ENCODE measurements at places on chromosomes 2 and 18. TPM values are rescaled to one million over a fixed set of nuclear protein-coding genes. Genes with fewer than 3 reads are reported as not detected.
A peak's percentile ranks its signal among the peaks of the same experiment; 100 is the strongest.

GRCh38 chr2:160509016-160509415 is 15.4 kb upstream of the RBMS1 start:
- no peak overlapping the region for H3K27ac ChIP-seq
- no peak for DNase-seq
- no peaks in the 10 kb centered on the region for H3K4me1 ChIP-seq
- H3K27me3 ChIP-seq, result no peaks in the 10 kb centered on the region
- H3K36me3 ChIP-seq, result no peaks in the 10 kb centered on the region

- no peak overlapping the region for H3K27ac ChIP-seq
- H3K27me3 ChIP-seq, result no peaks in the 10 kb centered on the region
- no peaks in the 10 kb centered on the region for H3K36me3 ChIP-seq
- H3K4me3 ChIP-seq, result no peak overlapping the region
Observed at GRCh38 chr2:128290356-128290755, 28.3 kb downstream of the HS6ST1 start.

- H3K27me3 ChIP-seq, result no peaks in the 10 kb centered on the region
- no peaks in the 10 kb centered on the region for H3K36me3 ChIP-seq
- peaks cover 20% of the 10 kb centered on the region for H3K4me1 ChIP-seq
- H3K4me3 ChIP-seq, result no peak overlapping the region
- peak; percentile 53 for DNase-seq
- peak overlapping the region; percentile 38 for H3K27ac ChIP-seq
Observed at GRCh38 chr2:231877533-231878456, 48.4 kb downstream of the NPPC start.

GRCh38 chr2:134634054-134634753 is 84.6 kb downstream of the TMEM163 start:
- DNase-seq, result no peak
- H3K36me3 ChIP-seq, result no peaks in the 10 kb centered on the region
- no peak overlapping the region for H3K4me3 ChIP-seq
- no peak overlapping the region for H3K27ac ChIP-seq

GRCh38 chr18:3212657-3213056 is 7.1 kb downstream of the MYOM1 start:
- no peak for DNase-seq
- no peaks in the 10 kb centered on the region for H3K27me3 ChIP-seq
- H3K36me3 ChIP-seq, result no peaks in the 10 kb centered on the region
- H3K4me1 ChIP-seq, result peaks cover 33% of the 10 kb centered on the region
- H3K4me3 ChIP-seq, result no peak overlapping the region

DNA sequence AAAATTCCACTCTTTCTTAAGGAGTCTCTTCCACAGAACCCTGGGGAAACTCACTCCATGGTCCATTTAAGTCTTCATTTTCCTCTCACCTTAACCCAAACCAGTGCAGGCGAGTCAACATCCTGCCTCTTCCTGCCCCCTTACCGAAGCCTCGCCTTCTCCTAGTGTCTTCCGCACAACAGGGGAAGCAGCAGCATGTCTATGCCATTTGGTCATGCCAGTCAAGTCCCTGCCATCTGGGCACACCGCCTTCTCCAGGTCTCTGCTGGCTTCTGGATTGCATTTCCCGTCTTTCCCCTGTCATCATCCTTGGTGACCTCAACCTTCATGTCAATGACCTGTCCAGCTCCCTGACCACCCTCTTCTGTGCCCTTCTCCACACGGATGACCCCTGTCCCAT is 77.3 kb upstream of the FZD7 start:
- no peak overlapping the region for H3K27ac ChIP-seq
- H3K36me3 ChIP-seq, result no peaks in the 10 kb centered on the region

DNA sequence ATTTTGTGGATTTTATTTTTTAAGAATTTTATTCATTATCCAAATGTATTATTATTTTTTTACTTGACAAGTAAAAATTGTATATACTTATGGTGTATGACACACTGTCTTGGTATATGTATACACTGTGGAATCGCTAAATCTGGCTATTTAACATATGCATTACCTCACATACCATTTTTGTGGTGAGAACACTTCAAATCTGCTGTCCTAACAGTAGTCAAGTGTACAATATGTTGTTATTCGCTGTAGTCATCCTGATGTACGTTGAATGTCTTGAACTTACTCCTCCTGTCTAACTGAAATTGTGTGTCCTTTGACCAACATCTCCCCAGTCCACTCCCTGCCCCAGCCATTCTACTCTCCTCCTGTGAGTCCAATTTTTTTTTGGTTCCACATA is 153.2 kb upstream of the PTPRM start:
- no peak for DNase-seq
- no peak overlapping the region for H3K4me3 ChIP-seq
- H3K27me3 ChIP-seq, result no peaks in the 10 kb centered on the region
- no peak overlapping the region for H3K27ac ChIP-seq
- H3K36me3 ChIP-seq, result no peaks in the 10 kb centered on the region
- H3K4me1 ChIP-seq, result peaks cover 16% of the 10 kb centered on the region

- no peaks in the 10 kb centered on the region for H3K27me3 ChIP-seq
- H3K4me1 ChIP-seq, result no peaks in the 10 kb centered on the region
- no peak overlapping the region for H3K4me3 ChIP-seq
- no peak overlapping the region for H3K27ac ChIP-seq
Observed at GRCh38 chr2:123303731-123304130, 721.4 kb upstream of the CNTNAP5 start.

The IL1F10 gene
- total RNA-seq, result not detected

The DSC2 gene
- total RNA-seq, result 13.9 TPM

The AGAP1 gene
- 91.4 TPM for total RNA-seq

The HOXD13 gene
- total RNA-seq, result not detected

The GALNT5 gene
- total RNA-seq, result 1.9 TPM

- DNase-seq, result no peak
- no peaks in the 10 kb centered on the region for H3K4me1 ChIP-seq
- H3K36me3 ChIP-seq, result no peaks in the 10 kb centered on the region
Observed at GRCh38 chr18:78661316-78661715, 318.3 kb upstream of the SALL3 start.

The SIX3 gene
- 1.4 TPM for total RNA-seq

DNA sequence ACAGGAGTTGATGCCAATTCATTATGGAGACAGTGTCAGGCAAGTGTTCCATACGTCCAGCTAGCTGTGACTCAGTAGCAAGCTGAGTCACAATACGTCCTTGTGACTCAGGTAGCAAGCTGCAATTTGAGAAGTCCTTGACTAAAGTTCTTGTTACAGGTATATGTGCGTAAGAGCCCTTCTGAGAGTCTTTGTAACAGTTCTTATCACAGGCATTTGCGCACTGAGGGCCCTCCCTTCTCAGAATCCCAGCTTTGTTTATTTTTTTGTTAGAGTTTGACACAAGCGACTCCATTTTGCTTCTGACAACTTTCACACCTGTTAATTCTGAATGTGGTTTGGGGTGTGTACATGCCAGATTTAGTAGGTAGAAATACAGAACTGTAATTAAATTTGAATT is 20.1 kb upstream of the ACMSD start:
- H3K4me1 ChIP-seq, result peaks cover 28% of the 10 kb centered on the region
- no peaks in the 10 kb centered on the region for H3K27me3 ChIP-seq
- DNase-seq, result peak; percentile 90
- H3K4me3 ChIP-seq, result no peak overlapping the region

The SLC8A1 gene
- total RNA-seq, result 13.5 TPM

GRCh38 chr2:202405798-202406197 is 29.7 kb downstream of the BMPR2 start:
- H3K4me3 ChIP-seq, result no peak overlapping the region
- no peaks in the 10 kb centered on the region for H3K27me3 ChIP-seq
- H3K4me1 ChIP-seq, result no peaks in the 10 kb centered on the region
- H3K27ac ChIP-seq, result no peak overlapping the region

GRCh38 chr2:122748552-122749011 is 993.1 kb downstream of the TSN start:
- H3K4me1 ChIP-seq, result peaks cover 20% of the 10 kb centered on the region
- DNase-seq, result no peak
- H3K36me3 ChIP-seq, result no peaks in the 10 kb centered on the region
- H3K27ac ChIP-seq, result peak overlapping the region; percentile 58

- DNase-seq, result no peak
- no peaks in the 10 kb centered on the region for H3K36me3 ChIP-seq
- no peak overlapping the region for H3K27ac ChIP-seq
Observed at GRCh38 chr2:2898744-2899143, 478.9 kb downstream of the EIPR1 start.

The SH3RF3 gene
- total RNA-seq, result 6.1 TPM

DNA sequence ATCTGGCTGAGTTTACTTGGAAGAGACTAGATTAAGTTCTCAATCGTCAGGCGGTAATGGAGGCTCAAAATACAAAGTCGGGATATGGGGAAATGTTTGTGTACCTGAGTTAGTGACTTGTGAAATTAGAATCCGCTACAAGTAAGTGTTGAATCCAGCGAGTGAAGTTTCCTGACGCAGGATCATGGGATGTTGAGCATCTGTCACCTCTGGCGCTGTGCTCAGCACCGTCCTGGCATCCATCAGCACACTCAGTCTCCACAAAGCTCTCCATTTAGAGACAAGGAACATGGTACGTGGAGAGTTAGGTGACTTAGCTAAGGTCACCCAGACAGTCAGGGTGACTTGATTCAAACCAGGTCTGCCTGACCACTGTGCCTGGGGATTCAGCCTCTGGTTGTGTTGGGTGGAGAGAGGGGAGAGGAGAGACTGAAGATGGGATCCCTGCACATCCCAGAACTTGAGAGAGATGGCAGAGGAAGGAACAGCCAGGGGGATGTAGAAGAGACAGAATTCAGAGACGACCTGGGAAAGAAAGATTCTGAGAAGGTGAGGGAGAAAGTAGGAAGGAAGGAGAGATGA is 251.2 kb downstream of the ACKR3 start:
- no peak overlapping the region for H3K4me3 ChIP-seq
- peaks cover 41% of the 10 kb centered on the region for H3K27me3 ChIP-seq
- no peak overlapping the region for H3K27ac ChIP-seq
- H3K36me3 ChIP-seq, result no peaks in the 10 kb centered on the region
- peaks cover 36% of the 10 kb centered on the region for H3K4me1 ChIP-seq

DNA sequence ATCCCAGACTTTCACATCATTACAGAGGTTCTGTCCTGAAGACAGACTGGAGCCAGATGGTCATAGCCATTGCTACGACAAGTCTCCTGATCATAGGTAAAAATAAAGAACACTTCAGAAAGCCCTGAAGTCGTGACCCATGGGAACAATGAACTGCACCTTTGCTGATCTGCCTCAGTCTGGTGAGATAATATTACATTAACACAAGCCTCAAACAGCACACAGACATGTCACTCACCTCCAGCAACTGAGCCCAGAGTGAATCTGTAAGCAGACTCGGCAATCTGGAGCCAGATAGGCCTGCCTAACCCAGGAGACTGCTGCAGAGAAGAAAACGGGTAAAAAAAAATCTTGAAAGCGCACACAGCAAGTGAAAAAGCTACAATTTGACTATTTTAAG is 79.2 kb downstream of the SLC25A12 start:
- no peak overlapping the region for H3K27ac ChIP-seq
- no peak overlapping the region for H3K4me3 ChIP-seq
- peaks cover 7% of the 10 kb centered on the region for H3K36me3 ChIP-seq

GRCh38 chr2:171323971-171324528 is 109.7 kb downstream of the METTL8 start:
- no peak overlapping the region for H3K27ac ChIP-seq
- no peak overlapping the region for H3K4me3 ChIP-seq
- no peaks in the 10 kb centered on the region for H3K4me1 ChIP-seq
- no peaks in the 10 kb centered on the region for H3K27me3 ChIP-seq

The DUSP28 gene
- 10.9 TPM for total RNA-seq

DNA sequence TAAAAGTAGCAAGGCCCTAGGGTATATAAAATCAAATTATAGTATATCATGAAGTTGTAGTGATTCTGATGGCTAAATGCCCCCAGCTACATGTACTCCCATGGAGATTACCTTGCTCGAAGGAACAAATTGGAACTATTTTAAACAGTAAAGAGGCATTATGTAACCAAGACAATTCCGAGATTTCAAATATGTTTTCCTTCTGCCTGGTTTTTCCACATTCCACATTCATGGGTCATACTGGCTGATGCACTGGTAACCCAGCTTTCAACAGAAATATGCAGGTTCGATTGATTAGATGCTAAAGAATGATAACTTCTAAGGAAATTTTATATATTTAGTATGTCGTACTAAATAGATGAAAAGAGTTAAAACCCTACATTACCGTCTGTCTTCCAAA is 62.3 kb upstream of the MGAT4A start:
- peak; percentile 93 for DNase-seq
- H3K27me3 ChIP-seq, result no peaks in the 10 kb centered on the region
- H3K36me3 ChIP-seq, result 0 out of 2 replicates have a peak, but pooled peaks cover 4% of the 10 kb centered on the region
- peak overlapping the region; percentile 75 for H3K27ac ChIP-seq

DNA sequence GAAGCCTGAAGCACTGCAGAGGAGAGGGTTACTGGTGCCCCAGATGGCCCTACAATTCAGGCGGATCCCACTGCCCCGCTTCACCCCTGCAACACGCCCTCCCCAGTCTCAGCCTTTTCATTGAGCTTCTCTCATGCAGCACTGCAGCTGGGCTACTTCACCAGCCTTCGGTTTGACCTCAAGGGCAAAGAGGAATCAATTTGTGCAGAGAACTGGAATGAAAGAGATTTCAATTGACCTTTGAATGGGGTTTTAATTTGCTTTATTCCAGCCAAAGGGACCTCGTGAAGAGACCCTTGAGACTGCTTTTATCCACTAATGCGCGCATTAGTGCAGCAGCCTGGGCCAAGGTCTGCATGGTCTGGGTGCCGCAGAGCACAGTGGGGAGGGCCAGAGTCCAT is 8.8 kb upstream of the POMC start:
- no peak for DNase-seq
- peaks cover 64% of the 10 kb centered on the region for H3K27me3 ChIP-seq
- no peaks in the 10 kb centered on the region for H3K36me3 ChIP-seq

The NMUR1 gene
- not detected for total RNA-seq

DNA sequence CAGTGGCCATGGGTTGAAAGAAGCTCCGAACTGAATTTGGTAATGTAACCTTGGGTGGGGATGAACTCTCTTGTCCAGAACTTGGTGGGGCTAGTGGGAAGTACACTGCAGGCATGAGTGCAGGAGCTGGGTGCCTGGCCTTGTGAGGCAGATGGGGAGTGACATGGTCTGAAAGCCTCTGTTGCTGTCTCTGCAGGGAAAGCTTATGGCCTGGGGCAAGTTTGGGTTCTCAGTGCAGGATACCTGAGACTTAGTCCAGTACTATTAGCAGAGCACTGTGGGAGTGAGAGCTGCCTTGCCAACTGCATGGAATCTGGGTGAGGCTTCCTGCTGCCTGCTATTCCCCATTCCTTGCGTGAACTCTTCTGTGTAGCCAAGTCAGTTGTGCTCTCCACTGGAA is 1620.9 kb upstream of the NXPH2 start:
- H3K27ac ChIP-seq, result no peak overlapping the region

DNA sequence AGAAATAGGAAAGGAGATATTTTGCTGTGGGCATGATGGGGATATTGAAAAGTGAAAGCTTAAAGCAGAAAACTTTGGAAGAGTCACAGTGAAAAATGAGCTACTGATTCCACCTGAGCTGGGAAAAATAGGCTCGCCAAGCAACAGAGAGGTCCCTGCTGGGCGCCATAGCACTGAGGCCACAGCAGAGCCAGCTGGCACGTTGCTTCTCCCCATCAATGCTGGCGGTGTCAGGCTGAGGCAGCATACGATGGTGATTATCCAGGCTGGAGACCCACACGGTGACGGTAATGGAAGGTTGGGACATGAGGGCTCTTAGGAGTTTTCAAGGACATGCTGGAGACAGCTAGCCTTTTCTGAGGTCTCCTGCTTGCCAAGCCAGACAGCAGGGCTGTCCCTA is 25.8 kb upstream of the DTNB start:
- no peak for DNase-seq
- no peaks in the 10 kb centered on the region for H3K36me3 ChIP-seq
- no peak overlapping the region for H3K4me3 ChIP-seq
- peak overlapping the region; percentile 46 for H3K27ac ChIP-seq
- H3K27me3 ChIP-seq, result no peaks in the 10 kb centered on the region

Data from PC-9 (cell line).